ENCODE measurements at places on chromosomes 6 and 20. TPM values are rescaled to one million over a fixed set of nuclear protein-coding genes. Genes with fewer than 3 reads are reported as not detected.

The PROKR2 gene
- total RNA-seq, result not detected

GRCh38 chr6:56343295-56343694, 95.9 kb upstream of the COL21A1 start:
- H3K4me3 ChIP-seq, result no peak overlapping the region
- no peaks in the 10 kb centered on the region for H3K4me1 ChIP-seq
- no peaks in the 10 kb centered on the region for H3K36me3 ChIP-seq
- no peak for DNase-seq
- H3K27me3 ChIP-seq, result no peaks in the 10 kb centered on the region

DNA sequence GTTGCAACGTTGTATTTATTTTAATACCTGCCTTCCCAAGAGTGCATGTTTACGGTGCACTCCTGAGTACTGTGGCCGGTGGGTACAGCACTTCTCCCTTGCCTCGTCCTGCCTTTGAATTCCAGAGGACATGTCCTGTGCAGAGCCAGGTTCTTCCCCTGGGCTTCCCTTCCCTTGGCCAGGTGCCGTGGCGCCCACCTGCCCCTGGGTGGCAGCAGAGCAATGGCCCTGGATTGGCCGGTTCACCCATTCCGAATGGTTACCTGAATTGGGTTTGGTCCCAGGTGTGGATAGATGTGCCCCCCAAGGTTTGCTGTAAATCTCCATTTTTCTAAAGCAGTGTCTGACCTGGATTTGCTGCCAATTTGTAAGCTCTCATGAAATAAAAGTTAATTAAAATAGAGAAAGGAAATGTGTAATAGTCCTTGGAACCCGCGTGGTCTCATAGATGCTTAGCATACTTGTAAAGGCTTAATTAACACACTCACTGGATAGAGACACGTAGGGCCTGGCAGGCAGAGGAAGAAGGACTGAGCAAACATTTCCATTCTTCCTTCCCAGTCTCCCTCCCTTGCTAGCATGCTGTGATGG, 40.6 kb downstream of the DTD1 start:
- DNase-seq, result no peak
- H3K4me3 ChIP-seq, result no peak overlapping the region
- no peaks in the 10 kb centered on the region for H3K4me1 ChIP-seq
- H3K36me3 ChIP-seq, result no peaks in the 10 kb centered on the region

DNA sequence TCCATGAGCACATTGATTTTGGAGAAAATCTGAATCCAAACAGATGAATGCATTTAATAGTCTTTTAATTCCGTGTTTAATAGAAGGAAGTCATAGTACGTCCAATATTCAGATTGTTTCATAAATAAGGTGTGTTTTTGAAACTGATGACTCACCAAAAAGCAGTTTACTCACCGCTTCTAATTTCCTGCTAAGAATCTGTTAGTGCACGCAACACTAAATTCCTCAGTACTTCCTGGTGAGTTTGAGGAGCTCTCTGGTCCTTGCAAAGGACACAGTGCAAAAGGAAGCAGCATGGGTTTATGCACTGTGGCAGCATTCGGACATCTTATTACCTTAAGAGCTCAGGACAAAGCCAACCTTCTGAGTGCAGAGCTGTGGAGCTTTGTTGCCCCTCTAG, 2.3 kb upstream of the ADGRF1 start:
- H3K27ac ChIP-seq, result no peak overlapping the region
- H3K36me3 ChIP-seq, result no peaks in the 10 kb centered on the region
- no peaks in the 10 kb centered on the region for H3K27me3 ChIP-seq
- no peak for DNase-seq
- H3K4me3 ChIP-seq, result no peak overlapping the region
- peaks cover 9% of the 10 kb centered on the region for H3K4me1 ChIP-seq

The BEND3 gene
- total RNA-seq, result 1.9 TPM

The ZSCAN31 gene
- 9.9 TPM for total RNA-seq

The PTK7 gene
- 12.7 TPM for total RNA-seq

The PBX2 gene
- 26.0 TPM for total RNA-seq

The BHLHE23 gene
- not detected for total RNA-seq

GRCh38 chr6:1328129-1328800, 16.4 kb downstream of the FOXQ1 start:
- H3K4me1 ChIP-seq, result no peaks in the 10 kb centered on the region
- H3K36me3 ChIP-seq, result no peaks in the 10 kb centered on the region
- no peak for DNase-seq

GRCh38 chr6:111992851-111993250, 61.1 kb upstream of the CCN6 start:
- H3K4me1 ChIP-seq, result no peaks in the 10 kb centered on the region
- H3K4me3 ChIP-seq, result no peak overlapping the region
- no peaks in the 10 kb centered on the region for H3K36me3 ChIP-seq
- no peak overlapping the region for H3K27ac ChIP-seq
- no peak for DNase-seq

DNA sequence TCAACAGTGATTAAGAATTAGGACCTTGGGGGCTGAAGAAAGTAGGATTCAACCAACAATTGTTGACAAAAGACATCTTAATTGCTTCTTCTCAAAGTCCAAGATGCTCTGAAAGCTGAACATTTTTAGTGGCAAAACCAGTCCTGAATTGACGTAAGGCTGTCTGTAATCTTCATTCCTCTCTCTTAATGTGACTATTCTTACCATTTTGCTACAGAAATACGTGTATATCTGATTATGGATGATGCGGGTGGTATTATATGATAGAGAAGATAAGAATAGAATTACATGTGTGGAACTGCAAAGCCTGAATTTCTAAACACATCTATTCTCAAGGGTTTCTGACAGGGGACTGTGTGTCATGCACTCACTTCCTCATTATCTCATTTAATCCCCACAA, 130.3 kb upstream of the SASH1 start:
- no peak overlapping the region for H3K4me3 ChIP-seq
- H3K4me1 ChIP-seq, result no peaks in the 10 kb centered on the region
- no peaks in the 10 kb centered on the region for H3K27me3 ChIP-seq
- no peaks in the 10 kb centered on the region for H3K36me3 ChIP-seq
- H3K27ac ChIP-seq, result no peak overlapping the region

DNA sequence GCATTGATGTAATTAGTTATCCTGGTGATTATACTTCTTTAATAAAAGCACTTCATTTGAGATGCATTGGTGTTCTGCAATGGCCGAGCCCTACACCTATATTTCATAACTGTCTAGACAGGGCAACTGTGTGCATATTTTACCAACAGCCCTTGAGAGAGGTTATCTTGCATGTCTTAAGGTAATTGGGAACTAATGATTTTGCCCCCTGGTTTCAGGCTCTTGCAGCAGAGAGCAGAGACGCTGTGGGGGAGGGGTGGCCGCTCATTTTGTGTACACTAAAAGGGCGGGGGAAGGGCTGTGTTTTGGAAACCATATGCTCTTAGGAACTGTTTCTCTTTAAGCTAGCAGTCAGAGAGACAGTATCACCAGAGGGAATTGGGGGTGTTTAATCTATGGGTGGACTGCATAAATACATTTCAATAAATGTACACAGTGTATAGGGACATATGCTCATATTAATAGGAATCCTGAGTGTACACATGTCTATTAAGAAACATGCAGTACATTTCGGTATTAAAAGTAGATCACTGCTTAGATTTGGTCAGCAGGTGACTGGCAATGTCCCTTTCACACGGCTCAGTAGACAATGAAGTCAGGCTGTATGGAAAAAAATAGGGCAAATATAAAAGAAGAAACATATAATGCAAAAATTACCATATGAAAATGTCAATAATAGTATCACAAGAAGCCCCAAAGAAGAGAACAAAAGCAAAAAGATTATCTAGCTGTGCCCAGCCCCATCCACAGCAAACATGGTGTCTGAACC, 402.9 kb upstream of the CITED2 start:
- H3K27ac ChIP-seq, result peak overlapping the region; percentile 84
- no peaks in the 10 kb centered on the region for H3K27me3 ChIP-seq
- no peak overlapping the region for H3K4me3 ChIP-seq
- H3K36me3 ChIP-seq, result no peaks in the 10 kb centered on the region
- no peak for DNase-seq

The TLDC2 gene
- total RNA-seq, result 0.30 TPM

The PMEPA1 gene
- total RNA-seq, result 16.7 TPM

DNA sequence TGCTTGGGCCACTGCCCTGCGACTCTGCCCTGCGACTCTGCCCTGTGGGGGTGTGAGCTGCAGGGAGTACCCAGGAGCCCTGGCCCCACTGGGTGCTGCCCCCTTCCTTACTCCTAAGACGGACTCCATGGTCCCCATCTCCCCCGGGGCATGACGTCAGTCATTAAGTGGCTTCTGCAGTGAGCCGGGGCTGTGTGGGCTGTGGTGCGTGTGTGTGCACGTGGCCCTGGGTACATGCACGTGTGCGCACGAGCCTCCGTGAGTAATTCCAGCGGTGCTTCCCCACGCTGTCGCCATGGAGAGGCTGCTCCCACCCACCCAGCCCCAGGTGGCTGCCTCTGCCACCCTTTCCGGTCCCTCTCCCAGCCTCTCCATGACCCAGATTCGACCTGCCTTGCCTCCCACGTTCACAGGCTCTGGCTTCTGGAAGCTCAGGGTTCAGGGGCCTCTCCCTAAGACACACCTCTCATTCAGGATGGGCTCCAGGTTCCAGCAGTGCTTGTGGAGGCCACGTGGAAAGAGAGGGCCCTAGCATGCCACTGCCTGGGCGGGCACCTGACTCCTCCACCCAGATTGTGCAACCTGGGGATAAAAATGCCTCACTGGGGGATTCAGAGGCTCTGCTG, 88.3 kb downstream of the DLGAP4 start:
- no peak overlapping the region for H3K4me3 ChIP-seq
- H3K27ac ChIP-seq, result no peak overlapping the region
- DNase-seq, result no peak

DNA sequence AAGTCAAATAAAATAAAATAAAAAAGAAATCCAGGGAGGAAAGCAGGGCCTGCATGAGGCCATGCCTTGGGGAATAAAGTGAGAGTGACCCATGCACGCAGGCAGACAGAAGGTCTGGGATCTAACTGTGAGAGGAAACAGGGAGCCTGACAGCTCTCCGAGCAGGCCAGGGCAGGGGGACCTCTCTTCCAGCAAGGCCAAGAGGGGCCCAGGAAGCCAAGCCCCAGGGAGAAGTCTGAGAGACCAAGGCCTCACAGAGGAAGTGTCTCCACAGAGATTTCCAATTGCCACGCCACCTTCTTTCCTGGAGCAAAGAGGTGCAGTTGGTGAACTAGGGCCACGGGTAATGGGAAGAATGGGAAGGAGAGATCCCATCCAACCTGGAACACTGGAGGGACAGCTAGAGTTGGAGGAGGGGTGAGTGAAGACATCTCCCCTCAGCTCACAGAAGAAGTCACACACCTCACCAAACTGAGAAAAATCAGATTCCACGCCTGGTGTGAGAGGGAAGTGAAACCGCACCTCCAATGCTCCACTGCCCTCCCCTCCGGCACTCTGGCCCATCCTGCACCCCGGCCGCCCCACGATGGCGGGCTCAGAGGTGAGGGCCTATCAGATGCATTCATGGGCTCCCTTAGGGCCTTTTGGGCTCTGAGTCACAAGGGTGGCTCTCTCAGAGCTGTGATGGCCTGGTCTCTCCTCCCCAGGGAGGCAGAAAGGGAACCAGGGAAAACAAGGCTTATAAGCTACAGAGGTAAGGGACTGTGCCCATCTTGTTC, 25.1 kb upstream of the TAF8 start:
- peaks cover 43% of the 10 kb centered on the region for H3K4me1 ChIP-seq
- H3K27me3 ChIP-seq, result no peaks in the 10 kb centered on the region
- no peak overlapping the region for H3K4me3 ChIP-seq
- no peaks in the 10 kb centered on the region for H3K36me3 ChIP-seq
- no peak overlapping the region for H3K27ac ChIP-seq
- no peak for DNase-seq

- no peaks in the 10 kb centered on the region for H3K4me1 ChIP-seq
- H3K27me3 ChIP-seq, result no peaks in the 10 kb centered on the region
- H3K27ac ChIP-seq, result no peak overlapping the region
- H3K4me3 ChIP-seq, result no peak overlapping the region
- H3K36me3 ChIP-seq, result no peaks in the 10 kb centered on the region
Measured at GRCh38 chr6:37036146-37036545, 30.7 kb downstream of the FGD2 start.

- H3K36me3 ChIP-seq, result no peaks in the 10 kb centered on the region
- no peak overlapping the region for H3K27ac ChIP-seq
- no peak overlapping the region for H3K4me3 ChIP-seq
- no peak for DNase-seq
Measured at GRCh38 chr6:104718672-104719071, 141.0 kb downstream of the HACE1 start.

DNA sequence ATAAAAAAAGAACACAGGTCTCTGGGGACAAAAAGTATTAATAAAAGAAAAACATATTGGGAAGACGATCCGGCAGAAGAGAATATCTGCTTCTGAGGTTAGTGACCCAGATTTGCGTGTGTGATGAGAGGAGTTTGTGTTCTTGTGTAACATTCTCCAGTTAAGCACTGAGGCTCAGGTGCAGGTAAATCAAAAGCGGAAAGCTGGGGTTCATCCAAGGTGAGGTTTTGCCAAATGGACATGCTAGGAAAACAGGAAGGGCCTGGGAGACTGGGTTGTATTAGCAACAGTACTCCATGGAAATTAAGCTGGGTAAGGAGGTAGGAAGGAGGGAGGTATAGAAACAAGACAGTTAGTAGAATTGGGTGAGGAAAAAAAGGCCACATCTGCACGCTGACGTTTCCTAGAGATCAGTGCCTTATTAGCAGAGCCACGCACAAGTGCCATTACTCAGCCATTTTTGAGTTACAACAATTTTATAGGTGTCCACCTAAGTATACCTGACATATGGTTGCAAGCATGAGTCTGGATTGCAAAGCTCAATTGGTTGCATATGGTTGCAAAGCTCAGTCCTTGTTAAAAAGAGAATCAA, 139.6 kb downstream of the ZMYND8 start:
- H3K36me3 ChIP-seq, result peaks cover 41% of the 10 kb centered on the region
- no peak overlapping the region for H3K4me3 ChIP-seq
- no peaks in the 10 kb centered on the region for H3K4me1 ChIP-seq
- no peaks in the 10 kb centered on the region for H3K27me3 ChIP-seq
- no peak overlapping the region for H3K27ac ChIP-seq
- DNase-seq, result no peak

GRCh38 chr6:44294832-44295791, 18.0 kb downstream of the AARS2 start:
- H3K4me3 ChIP-seq, result no peak overlapping the region
- peaks cover 13% of the 10 kb centered on the region for H3K27me3 ChIP-seq
- H3K27ac ChIP-seq, result no peak overlapping the region
- no peak for DNase-seq
- H3K36me3 ChIP-seq, result peaks cover under 1% of the 10 kb centered on the region
- no peaks in the 10 kb centered on the region for H3K4me1 ChIP-seq

DNA sequence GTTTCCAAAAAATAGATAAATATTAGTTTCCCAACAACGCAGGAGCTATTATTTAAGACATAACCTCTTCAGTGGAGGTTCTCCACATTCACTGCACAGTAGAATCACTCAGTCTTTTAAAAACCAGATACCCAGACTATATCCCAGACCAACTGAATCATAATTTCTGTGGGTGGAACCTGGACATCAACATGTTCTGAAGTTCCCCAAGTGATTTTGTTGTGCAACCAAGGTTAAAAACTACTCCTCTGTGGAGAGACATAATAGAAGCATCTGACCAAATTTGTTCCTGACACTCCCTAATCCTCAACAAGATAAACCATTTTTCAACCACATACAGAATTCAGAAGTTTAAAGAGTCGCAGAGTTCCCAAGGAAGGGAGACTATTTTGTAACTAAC, 42.3 kb downstream of the STK38 start:
- no peak overlapping the region for H3K4me3 ChIP-seq
- H3K36me3 ChIP-seq, result peaks cover 48% of the 10 kb centered on the region
- DNase-seq, result no peak
- H3K27me3 ChIP-seq, result no peaks in the 10 kb centered on the region
- H3K4me1 ChIP-seq, result no peaks in the 10 kb centered on the region
- no peak overlapping the region for H3K27ac ChIP-seq

The HRH3 gene
- total RNA-seq, result not detected
